MM.1S (cell line): ENCODE measurements at places on chromosomes 7 and 10.

DNA sequence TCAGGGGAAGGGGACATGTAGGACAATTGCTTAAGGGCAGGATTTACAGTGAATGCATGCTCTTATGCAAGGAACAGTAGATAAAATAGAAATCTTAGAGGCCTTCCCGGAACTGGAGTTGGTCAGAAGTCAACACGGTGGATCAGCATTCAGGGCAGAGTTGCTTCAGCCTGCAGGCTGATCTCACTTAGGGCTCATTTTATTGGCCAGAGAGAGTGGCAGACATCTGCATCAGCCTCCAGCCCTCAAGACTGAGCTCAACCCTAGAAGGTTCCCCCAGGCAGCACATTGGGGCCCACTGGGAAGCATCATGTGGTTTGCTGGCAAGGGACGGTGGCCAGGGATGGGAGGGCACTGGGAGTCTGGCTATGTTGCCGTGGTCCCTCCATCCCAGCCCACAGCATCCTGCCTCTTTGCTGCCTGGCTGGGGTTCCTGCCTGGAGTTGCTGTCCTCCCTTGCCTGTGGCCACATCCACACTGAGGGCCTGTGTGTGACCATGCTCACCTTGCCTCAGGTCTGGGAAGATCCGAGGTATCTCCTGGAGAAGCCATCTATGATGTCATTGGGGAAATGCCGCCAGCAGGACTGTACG is 13.0 kb downstream of the SCART1 start:
- DNase-seq, result no peak

DNA sequence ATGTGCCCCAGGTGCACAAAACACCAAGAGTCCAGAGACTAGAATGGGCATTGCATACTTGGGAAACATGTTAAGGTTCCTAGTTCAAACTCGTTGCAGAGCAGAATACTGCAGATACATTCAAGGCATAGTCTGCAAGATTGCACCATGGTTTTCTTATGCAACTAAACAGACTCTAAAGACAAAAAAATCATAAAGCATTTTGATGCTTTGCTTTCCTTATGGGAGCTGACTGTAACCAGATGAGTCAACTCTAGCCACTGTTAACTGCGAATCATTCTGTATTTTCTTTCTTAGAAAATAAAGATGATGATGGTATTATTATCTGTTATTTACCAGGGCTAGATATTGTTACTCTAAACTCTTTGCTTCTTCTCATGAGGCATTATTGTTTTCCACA is 19.7 kb downstream of the TRUB1 start:
- no peak for DNase-seq

GRCh38 chr7:50379082-50379481 is 71.1 kb downstream of the FIGNL1 start:
- DNase-seq, result no peak

GRCh38 chr7:132779164-132779563 is 202.9 kb upstream of the PLXNA4 start:
- DNase-seq, result no peak

GRCh38 chr7:74003621-74004020 is 24.4 kb upstream of the ELN start:
- DNase-seq, result no peak

DNA sequence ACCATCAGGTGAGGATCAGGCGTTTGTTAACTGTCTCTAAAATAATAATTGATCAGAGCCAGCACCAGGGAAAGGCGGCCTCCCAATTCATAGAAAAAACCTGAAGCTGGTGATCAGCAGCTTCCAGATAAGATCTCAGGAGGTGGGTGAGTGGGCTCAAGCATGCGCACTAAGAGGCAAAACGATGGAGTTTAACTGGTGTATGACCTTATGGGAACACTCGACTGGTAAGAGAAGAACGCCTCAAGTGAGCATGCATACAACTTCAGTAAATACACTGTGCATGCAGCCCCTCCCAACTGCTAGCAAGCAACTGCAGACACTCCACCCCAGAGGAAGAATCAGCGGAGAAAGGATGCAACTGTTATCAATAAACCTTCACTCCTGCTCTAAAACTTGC is 18.1 kb downstream of the RAPGEF5 start:
- DNase-seq, result no peak

DNA sequence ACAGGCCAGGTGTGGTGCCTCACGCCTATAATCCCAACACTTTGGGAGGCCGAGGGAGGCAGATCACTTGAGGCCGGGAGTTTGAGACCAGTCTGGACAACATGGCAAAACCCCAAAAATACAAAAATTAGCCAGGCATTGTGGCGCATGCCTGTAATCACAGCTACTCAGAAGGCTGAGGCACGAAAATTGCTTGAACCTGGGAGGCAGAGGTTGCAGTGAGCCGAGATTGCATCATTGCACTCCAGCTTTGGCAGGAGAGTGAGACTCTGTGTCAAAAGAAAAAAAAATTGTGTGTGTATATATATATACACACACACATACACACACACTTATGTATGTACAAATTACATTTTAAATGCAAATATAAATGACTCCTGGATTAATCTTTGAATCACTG is 76.8 kb upstream of the LRRN3 start:
- no peak for DNase-seq

- no peak for DNase-seq
Measured at GRCh38 chr7:3143869-3144775, 100.5 kb upstream of the CARD11 start.

DNA sequence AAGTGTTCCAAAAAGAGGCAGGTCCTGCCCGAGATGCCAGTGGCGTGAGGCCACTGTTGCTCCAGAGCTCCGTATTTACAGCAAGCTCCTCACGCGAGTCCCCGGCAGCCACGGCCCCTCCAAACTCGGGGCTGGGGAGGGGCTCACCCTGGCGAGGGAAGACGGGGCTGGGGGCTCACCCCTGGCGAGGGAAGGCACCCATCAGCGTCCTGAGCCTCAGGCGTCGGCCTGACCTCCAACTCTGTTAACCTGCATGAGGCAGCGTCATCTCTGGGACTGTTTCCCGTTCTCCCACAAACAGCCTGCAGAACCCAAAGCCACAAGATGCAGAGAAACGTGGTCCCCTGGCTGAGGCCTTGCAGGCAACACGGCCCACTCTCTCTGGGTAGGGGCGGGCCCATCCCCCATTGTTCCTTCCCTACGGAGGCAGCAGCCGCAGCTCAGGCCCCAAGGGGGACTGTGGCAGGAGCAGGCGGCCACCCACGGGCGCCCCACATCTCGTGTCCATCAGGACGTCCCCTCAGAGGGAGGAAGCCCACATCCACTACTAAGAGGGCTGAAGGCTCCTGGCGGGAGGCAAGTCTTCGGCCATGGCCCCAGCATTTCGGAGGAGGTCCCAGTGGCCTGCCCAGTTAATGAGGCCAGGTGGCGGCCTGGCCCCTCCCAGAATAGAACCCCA is 4.2 kb upstream of the ADGRA1 start:
- DNase-seq, result no peak

DNA sequence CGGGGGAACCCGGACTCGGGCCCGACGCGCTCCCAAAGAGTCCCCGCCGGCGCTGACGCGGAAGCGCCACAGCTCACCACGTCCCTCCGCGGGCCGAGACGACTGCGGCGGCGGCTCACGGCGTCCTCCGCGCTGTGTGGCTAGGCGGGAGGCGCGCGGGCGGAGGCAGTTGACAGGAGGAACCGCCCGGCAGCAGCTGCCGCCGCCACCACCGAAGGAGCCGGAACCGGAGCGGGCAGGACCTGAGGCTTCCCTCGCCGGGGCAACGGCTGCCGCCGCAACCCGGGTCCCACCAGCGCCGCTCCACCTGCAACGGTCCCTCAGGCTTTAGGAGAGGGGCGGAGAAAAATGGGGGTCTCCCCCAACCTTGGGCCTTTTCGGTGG is 334 bp downstream of the ZNF800 start:
- peak; percentile 75 for DNase-seq

DNA sequence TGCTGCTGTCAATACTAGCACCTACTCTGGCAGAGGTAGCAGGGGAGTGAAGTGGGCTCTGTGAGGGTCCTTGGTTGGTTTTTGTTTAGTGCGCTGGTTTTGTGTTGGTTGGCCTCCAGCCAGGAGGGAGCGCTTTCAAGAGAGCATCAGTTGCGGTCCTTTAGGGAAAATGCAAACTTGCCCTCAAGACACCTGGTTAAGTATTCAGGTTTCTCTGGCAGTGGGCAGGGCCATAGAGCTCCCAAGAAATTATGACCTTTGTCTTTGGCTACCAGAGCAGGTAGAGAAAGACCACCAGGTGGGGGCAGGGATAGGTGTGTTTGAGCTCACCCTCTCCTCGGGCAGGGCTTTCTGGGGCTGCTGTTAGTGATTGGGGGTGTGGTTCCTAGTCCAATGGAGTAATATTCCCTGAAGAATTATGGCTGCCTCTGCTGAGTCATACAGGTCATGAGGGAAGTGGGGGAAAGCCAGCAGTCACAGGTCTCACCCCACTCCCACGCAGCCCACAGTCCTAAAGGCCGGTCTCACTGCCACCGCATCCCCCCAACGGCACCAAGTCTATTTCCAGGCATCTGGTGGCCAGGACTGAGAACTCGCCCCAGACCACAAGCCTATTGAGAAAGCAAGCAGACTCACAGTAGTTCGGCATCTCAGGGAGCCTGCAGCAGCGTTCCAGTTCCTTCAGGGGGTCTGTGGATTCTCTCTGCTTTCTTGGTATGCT is 280.5 kb downstream of the SFMBT2 start:
- DNase-seq, result no peak

- DNase-seq, result no peak
Measured at GRCh38 chr10:15263657-15264323, 95.3 kb upstream of the NMT2 start.

GRCh38 chr10:132951926-132952325 is 9.6 kb upstream of the CFAP46 start:
- no peak for DNase-seq

DNA sequence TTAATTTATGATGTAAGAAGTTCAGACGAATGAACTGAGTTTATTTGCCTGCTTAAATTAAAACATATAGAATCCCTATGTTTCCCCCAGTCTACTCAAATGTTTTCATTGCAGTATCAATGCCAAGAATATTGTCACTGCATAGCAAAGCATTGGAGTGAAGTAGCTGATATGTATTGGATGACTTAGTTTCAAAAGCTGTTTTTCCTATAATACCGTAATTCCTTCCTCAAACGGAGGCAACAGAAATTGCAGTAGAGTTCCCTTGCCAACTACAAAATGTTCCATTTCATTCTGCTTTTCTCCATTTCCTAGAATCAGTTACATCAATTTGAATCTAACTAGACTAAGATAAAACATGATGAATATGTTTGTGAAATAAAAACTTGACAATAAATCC is 174.1 kb downstream of the CNTNAP2 start:
- no peak for DNase-seq

DNA sequence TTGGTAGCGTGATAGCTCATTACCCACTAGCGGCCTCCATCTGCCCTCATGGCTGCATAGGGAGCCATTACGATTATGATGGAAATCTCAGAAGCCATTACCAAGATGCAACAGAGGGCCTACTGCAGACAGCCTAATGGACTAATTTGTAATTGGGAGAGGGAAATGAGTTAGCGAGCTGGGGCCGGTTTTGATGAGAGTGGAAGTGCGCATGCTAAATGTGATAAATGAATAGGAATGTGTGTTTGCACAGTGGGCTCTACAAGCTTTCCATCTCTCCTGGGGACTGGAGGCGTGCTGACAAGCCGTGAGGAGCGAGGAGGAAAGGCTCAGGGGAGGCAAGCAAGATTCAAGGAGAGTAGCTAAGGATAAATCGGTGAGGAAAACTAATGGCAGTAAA is 644.5 kb upstream of the GALNT17 start:
- DNase-seq, result no peak

DNA sequence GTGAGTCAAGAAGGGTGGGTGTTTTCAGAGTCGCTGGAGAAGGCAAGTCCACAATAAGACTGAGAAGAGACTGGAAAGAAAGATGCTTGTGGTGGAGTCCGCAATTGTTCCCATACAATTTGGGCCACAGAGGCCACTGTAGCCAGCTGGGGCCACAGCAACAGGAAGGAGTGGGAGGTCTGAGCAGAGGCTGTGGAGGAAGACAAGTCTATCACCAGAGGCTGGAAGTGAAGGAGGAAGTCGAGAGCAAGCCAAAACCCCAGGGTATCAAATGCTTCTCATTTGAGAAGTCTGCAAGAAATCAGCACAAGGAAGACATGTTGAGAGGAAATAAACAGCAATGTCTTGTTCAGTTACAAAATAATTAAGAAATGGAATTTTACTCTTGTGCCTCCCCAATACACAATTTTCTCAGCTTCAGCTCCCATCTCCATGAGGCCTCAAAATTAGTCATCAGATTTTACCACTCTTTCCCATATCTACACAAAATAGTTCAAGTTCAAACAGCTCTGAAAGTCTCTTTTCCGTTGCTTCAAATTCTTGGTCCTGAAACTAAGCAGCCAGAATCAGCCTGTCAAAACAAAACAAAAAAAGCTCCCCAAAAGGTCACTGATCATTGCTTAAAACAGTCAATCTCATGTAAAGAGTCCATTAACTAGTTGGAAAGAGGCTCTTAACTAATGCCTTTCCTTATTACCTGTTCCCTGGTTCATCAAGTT is 31.6 kb downstream of the SLC16A12 start:
- no peak for DNase-seq

DNA sequence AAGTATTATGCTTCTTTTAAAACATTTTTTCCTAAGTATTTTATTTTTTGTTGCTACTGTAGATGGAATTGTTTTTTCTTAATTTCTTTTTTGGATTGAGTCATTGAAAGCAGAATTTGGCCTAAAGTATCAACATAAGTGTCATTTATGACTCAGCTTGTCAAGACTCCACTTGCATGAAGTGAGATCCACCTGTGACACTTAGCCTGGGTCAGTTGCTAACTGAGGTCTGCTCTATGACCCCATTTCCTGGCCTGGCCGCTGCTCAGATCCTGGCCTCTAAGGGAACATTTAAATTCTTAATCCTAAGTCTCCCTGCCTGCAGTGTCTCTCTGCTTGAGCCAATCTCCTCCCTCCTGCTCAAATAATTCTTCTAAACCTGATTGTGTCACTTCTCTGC is 35.5 kb downstream of the TMEM270 start:
- no peak for DNase-seq

DNA sequence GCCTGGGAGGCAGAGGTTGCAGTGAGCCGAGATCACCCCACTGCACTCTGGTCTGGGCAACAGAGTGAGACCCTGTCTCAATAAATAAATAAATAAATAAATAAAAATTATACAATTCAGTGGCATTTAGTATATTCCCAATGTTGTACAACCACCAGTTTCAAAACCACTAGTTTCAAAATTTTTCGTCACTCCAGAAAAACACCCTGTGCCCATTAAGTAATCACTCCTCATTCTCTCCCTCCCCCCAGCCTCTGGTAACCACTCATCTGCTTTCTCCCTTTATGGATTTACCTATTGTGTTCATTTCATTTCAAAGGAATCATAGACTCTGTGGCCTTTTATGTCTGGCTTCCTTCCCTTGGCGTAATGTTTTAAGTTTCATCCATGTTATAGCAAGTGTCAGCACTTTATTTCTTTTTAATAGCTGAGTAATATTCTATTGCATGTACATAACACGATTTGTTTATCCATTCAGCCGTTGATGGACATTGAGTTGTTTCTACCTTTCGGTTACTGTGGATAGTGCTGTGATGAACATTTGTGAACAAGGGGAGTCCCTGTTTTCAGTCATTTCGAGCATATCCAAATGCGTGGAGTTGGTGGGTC is 29.4 kb upstream of the GOLGA7B start:
- DNase-seq, result no peak
